Stimulated activated naive CD4-positive, alpha-beta T cell treated with Interleukin-2 at 50 U/mL for 16 hours (primary cell): ENCODE measurements at places on chromosomes 12 and 14.
A peak's percentile ranks its signal among the peaks of the same experiment; 100 is the strongest.

GRCh38 chr12:121949648-121950397 lies 31.4 kb downstream of the CFAP251 start:
- no peak for DNase-seq

- no peak for DNase-seq
Measured at GRCh38 chr14:61645247-61645646, 50.1 kb upstream of the HIF1A start.

- no peak for DNase-seq
Measured at GRCh38 chr12:20040831-20041230, 327.5 kb upstream of the PDE3A start.

- DNase-seq, result no peak
Measured at GRCh38 chr12:108414021-108414420, 74.9 kb upstream of the CMKLR1 start.

DNA sequence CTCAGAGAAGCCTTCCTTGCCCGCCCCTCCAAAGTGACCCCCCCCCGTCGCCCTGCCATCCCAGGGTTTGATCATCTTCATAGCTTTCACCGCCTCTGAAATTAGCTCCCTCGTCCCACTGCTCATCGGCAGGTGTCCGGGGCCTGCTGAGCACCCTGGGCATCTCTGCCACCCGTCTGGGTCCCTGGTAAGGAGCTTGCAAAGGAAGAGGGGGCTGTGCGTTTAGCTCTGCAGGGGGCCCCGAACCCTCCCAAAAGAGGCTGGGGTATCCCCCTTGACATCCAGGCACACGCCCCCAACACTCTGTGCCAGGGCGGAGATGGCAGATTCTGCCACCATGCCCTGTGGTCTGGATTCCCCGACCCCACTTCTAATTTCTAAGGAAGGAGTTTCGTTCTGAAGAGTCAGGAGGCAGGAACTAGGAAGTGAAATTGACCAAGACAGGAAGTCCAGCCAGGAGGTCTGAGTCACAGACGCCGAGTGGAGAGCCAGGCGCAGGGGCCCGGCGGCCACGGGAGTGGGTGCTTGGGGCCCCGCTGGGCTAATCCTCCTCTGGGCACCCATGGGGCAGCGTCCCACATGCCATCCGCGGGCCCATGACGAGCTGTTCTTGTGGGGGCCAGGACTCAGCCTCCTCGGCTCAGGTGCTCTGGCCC lies 95.7 kb downstream of the RFLNA start:
- no peak for DNase-seq

GRCh38 chr12:40226705-40227104 lies 1.9 kb downstream of the LRRK2 start:
- DNase-seq, result no peak

DNA sequence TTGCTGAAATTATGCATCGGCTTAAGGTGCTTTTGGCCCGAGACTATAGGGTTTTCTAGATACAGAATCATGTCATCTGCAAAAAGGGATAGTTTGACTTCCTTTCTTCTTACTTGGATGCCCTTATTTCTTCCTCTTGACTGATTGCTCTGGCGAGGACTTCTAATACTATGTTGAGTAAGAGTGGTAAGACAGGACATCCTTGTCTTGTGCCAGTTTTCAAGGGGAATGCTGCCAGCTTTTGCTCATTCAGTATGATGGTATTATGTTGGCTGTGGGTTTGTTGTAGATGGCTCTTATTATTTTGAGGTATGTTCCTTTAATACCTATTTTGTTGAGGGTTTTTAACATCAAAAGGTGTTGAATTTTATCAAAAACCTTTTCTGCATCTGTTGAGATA lies 8.3 kb downstream of the BMAL2 start:
- no peak for DNase-seq

DNA sequence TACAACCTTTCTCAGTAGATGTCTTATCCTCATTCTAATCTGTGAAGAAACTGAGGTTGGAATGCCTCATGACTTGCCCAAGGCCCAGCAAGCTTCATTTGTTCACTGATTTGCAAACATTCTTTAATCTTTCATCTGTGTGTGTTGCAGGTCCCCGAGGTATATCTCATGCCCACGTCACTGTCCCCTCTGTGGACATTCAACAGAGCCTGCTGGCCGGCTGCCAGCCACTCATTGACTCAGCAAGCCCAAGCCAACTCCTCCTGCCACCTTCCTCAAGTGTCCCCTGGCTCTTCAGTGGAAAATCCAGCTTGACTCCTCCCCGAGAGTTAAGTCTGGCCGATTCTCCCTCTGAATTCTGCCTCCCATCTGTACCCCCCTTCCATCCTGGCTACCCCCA lies 1.9 kb upstream of the DCAF4 start:
- DNase-seq, result no peak

GRCh38 chr12:3091382-3092241 lies 14.4 kb downstream of the TSPAN9 start:
- no peak for DNase-seq

DNA sequence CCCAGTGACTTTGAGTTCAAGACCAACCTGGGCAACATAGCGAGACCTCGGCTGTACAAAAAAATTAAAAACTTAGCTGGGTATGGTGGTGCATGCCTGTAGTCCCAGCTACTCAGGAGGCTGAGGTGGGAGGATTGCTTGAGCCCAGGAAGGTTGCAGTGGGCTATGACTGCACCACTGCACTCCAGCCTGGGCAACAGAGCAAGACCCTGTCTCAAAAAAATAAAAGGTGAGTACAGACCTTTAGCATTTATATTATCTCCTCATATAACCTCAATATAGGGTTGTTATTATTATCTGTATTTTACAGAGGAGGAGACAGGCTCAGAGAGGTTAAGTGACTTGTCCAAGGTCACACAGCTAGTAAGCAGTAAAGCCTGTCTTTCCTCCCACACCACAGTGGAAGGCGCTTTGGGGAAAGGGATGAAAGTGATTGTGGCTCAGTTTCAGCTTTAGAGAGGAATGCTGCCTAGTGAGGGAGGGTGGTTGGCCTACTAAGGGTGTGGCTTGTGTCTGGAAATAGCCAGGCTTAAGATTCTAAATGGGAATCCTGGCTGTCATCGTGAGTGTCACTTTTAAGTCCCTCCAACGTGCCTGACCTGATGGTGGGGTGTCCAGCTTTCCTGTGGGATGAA lies 7.2 kb downstream of the TPCN1 start:
- DNase-seq, result no peak

GRCh38 chr12:7369274-7369729 lies 65.4 kb downstream of the ACSM4 start:
- DNase-seq, result no peak

DNA sequence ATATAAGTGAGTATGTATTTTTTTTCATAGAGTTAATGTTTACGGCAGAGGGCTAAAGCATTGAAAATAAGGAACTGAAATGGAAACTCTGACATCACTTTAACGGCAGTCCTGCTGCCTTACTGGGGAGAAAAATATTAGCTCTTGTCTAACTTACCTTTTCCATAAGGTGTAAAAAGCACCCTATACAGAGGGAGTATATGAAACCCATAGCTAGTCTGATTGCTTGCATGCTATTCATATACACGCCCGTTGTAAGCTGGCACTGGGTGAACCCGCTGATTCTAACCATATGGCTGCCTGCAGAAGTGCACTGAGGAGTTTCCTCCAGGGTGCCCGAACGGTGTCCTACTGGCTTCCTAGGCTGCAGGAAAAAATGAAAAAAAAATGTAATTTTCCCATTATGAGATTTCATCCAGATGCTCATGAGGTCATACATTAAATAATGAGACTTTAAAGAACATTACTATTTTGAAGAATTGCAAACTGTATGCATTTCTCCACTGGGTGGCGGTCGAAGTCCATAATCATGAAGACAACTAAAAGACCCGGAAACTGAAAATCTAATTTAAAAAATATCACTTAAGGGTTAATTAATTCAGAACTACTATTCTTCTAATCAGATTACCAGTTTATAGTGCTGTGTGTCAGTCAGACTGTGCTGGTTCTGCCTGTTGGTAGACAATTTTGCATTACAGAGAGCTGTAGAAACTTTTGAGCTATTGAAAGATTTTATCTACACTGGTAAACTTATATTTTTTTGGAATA lies 144.7 kb downstream of the ALX1 start:
- DNase-seq, result no peak

DNA sequence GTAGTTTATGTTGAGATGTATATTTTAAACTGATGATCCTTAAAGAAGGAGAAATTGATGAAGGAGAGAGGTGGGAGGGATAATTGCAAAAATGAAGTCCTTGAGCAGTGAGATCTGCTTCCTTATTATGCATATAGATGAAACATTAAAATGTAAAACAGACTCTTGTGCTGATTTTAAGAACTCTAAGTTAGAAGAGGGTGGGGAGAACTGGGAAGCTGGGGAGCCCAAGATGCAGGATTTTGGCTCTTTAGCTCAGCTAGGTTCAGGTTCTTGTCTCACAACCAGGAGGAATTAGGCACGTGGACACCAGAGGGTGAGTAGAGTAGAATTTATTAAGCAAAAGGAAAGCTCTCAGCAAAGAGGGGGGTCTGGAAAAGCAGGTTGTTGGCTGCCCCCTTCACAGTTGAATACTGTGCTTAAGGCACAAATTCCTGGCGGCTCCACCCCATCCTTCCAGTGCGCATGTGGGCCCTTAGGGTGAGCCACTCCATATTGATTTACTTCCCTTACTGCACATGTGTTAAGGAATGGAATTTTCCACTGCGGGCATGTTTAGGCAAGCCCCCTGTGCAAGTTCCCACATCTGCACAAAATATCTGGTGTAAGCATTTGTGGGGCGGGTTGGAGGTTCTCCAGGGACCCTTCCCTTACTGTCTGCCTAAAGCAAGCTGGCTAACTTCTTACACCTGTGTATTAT lies 141.9 kb downstream of the BICD1 start:
- DNase-seq, result no peak

- no peak for DNase-seq
Measured at GRCh38 chr12:104641862-104642261, 185.1 kb downstream of the CHST11 start.

- DNase-seq, result no peak
Measured at GRCh38 chr14:102539544-102540314, 30.2 kb upstream of the ANKRD9 start.

DNA sequence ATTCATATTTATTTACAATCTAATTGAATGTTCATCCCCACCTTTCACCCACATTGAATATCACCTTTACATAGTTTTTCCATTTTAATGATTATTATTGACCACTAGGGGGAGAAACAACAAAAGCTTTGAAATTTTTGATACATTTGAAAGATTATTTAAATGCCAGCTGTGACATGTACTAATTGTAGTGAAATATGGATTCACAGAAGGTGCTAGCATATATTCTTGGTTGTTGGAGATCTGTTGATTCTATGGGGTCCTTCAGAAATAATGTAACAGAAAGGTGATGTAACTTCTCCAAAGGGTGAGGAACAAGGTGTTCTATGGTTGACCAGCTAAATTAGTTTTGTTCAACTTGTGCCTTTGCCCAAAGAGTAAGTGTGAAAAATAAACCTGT lies 22.4 kb upstream of the GPR33 start:
- DNase-seq, result no peak

- DNase-seq, result no peak
Measured at GRCh38 chr12:92413286-92413685, 267.6 kb upstream of the BTG1 start.

DNA sequence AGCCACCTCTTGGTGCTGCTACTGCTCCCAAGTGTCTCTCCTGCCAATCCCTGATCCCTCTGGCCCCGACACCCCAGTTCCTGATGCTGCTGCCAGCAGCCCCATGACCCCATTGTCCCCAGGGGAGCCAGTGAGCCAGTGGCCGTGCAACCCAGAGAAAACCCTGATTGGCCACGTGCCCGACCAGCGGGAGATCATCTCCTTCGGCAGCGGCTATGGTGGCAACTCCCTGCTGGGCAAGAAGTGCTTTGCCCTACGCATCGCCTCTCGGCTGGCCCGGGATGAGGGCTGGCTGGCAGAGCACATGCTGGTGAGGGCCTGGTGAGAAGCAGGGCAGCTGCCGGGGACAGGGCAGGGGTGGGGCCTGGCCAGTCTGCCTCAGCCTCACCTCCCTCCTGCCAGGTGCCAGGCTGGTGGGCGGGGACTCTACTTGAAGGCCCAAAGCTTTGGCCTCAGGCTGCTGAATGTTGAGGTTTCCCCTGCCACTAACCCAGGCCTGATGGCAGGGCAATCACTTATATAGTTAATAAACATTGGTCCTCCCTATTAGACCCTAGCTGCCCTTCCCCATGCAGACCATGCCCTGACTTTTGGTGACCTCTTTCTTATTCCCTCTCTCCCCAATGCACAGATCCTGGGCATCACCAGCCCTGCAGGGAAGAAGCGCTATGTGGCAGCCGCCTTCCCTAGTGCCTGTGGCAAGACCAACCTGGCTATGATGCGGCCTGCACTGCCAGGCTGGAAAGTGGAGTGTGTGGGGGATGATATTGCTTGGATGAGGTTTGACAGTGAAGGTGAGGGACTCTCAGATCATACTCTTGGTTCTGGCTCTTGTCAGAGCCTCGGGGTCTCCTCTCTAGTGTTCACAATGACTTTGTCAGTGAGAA lies 5.1 kb downstream of the PCK2 start:
- no peak for DNase-seq

- DNase-seq, result no peak
Measured at GRCh38 chr12:109512608-109513007, 35.2 kb downstream of the UBE3B start.

- peak; percentile 22 for DNase-seq
Measured at GRCh38 chr12:49089821-49090773, 4.5 kb downstream of the DHH start.

DNA sequence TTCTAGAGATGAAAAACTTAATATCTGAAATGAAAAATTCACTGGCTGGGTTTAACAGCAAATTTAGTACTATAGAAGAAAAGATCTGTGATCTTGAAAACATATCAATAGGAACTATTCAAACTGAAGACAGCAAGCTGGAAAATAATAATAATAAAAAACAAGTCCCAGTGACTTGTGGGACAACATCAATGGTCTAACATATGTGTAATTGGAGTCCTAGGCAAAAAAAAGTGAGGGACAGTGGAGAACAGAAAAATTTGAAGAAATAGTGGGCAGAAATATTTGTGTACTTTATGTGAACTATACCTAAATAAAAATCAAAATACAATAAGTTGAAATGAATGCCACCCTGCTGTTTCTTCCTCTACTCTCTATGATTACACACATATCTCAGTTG lies 2.4 kb upstream of the SERPINA9 start:
- DNase-seq, result no peak

GRCh38 chr12:53227341-53227740 lies 4.7 kb downstream of the RARG start:
- DNase-seq, result no peak

DNA sequence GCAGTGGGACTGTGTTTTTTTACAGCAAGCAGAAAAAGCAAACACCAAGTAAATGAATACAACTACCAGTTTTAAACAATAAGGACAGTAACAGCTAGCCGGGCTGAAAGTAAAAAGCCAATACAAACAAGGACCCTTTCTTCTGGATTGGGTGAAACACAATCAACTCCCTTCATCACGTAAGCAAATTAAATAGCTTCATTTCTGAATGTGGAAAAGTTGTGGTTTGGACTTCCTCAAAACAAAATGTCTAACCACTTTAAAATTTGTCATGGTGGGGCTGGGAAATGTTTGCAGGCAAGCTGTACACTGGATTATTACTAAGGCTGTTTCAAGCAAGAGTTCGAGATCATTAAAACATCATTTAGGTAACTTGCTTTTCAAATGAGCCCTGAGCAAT lies 47.4 kb downstream of the TCHP start:
- no peak for DNase-seq
